ENCODE measurements at places on chromosomes 5 and 9. TPM values are rescaled to one million over a fixed set of nuclear protein-coding genes. Genes with fewer than 3 reads are reported as not detected.

Gene F12
- total RNA-seq: 3.5 TPM

DNA sequence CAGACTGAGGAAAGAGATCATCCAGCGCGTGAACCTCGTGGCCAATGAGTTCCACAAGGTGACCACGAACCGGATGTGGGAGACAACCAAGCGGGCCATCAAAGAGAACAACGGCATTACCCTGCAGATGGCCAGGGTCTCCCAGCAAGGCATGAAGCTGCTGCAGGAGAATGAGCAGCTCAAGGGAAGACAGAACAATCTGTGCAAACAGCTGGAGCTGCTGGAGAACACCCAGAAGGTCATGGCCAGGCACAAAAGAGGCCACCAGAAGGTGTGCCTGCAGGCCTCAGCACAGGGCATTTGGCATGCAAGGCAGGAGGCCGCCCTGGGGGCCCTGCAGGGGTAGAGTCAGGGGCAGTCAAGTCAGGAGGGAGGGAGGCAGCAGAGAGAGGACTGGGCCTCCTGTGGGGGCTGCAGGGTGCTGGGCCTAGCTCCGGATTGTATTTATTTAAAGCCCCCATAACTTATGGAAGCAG, 4.2 kb downstream of the PTRH1 start:
- no peak overlapping the region for H3K27ac ChIP-seq
- DNase-seq: no peak
- no peak overlapping the region for H3K4me3 ChIP-seq
- no peaks in the 10 kb centered on the region for H3K36me3 ChIP-seq

DNA sequence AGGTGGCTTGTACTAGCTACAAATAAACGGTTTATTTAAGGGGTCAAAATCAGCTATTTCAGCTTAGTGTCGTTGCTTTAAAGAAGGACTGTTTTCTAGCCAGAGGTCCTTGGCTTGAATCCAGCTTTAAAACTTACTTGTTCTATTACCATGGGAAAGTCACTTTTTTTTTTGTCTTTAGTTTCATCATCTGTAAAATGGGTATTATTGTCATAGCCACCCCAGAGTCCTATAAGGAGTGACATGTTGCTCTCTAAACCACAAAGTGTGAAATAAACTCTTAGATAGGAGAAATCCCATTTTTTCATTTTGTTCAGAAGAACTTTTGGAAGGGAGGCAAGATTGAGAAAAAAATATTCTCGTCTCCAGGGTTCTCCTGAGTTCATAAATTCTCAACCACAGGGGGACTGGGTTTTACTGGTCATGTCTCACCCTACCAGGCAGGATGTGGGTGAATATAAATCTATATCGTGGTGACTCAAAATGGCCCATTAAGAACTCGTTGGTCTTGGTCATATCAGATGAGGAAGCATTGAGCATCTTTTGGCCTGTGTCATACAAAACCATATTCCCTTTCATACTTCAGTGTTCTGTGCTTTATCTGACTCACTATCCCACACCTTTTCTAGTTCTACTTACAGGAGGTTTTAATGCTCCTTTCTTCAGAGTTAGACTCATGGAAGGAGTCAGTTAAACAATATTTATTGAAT, 202.7 kb upstream of the NR3C1 start:
- H3K36me3 ChIP-seq: peaks cover 3% of the 10 kb centered on the region
- no peak overlapping the region for H3K4me3 ChIP-seq
- no peaks in the 10 kb centered on the region for H3K4me1 ChIP-seq
- DNase-seq: no peak

DNA sequence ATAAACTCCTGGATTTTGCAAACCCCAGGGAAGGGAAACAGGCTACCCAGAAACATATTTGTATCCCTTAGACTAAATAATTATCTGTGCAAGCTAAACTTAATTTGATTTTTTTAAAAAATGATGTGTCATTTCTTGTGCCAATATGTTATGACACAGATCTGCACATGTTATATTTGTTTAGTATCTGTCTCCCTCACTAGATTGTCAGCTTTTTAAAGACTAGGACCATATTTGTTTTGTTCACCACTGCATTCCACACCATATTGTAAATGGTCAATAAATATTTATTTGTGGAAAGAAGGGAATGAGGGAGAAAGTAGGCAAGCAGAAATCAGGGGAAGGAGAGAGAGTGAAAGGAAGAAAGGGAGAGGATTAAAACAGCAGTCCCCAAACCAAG, 143.3 kb upstream of the TNPO1 start:
- no peak overlapping the region for H3K4me3 ChIP-seq
- no peaks in the 10 kb centered on the region for H3K27me3 ChIP-seq
- no peak for DNase-seq
- no peaks in the 10 kb centered on the region for H3K4me1 ChIP-seq
- H3K36me3 ChIP-seq: no peaks in the 10 kb centered on the region
